Stomach (tissue), 19 donors: ENCODE measurements at places on chromosomes 7 and 10.

GRCh38 chr10:97882142-97883091 lies 32.8 kb downstream of the GOLGA7B start:
- peak; percentile 74 for DNase-seq

GRCh38 chr7:6015917-6016652 lies 7.0 kb downstream of the AIMP2 start:
- peak; percentile 62 for DNase-seq

DNA sequence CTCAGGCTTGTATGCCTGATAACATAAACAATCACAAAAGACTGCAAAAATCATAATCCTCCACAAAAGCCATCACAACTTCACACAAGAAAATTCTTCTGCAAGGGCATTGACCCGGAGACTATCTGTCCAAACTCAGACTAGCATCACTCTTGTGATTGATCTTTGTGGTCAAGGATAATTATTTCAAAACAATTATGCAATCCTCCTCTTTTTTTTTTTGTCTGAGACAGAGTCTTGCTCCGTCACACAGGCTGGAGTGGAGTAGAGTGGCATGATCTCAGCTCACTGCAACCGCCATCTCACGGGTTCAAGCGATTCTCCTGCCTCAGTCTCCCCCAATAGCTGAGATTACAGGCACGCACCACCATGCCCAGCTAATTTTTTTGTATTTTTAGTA lies 22.2 kb downstream of the CDNF start:
- DNase-seq, result no peak

DNA sequence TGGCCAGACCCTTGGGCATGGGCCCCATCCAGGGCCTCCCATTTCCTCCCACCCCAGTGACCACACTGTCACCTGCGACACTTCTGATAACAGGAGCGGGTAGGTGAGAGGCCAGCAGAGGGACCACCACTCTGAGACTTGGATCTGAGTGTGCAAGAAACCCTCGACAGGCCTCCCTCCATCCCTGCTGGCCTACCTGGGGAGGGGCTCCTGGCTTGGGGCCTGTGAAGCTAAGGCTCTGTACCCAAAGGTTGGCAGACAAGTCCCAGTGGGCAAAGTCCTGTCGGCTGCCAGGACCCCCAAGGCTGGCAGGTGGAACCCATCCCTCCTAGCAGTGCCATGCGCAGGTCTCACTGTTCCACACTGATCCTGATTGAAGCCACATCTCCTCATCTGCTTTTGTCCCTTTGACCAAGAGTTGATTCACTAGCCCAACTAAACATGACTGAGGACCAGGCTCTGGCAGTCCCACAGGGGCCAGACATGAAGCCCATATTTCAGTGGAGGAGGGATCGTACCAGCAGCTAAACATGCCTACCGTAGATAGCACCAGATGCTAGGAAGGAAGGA lies 1.2 kb upstream of the PGAM2 start:
- no peak for DNase-seq

- DNase-seq, result no peak
Measured at GRCh38 chr10:108187408-108188012, 1023.0 kb upstream of the SORCS1 start.
